ENCODE measurements at places on chromosomes 4 and X. TPM values are rescaled to one million over a fixed set of nuclear protein-coding genes. Genes with fewer than 3 reads are reported as not detected.

DNA sequence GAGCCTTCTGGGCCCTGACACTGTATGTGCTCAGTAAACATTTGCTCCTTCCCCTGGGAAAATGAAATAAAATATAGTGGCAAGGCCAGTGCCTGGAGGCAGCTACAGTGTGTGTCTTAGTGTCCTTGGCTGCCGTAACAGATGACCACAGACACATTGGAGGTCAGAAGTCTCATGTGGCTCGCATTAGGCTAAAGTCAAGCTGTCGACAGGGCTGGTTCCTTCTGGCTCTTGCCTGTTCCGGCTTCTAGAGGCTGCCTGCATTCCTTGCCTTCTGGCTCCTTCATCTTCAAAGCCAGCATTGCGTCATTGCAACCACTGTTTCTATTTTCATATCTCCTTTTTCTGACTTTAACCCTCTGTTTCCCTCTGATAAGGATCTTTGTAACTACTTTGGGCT is 83.6 kb upstream of the STX18 start:
- no peak for DNase-seq

DTHD1 gene
- 0.10 TPM for total RNA-seq

DNA sequence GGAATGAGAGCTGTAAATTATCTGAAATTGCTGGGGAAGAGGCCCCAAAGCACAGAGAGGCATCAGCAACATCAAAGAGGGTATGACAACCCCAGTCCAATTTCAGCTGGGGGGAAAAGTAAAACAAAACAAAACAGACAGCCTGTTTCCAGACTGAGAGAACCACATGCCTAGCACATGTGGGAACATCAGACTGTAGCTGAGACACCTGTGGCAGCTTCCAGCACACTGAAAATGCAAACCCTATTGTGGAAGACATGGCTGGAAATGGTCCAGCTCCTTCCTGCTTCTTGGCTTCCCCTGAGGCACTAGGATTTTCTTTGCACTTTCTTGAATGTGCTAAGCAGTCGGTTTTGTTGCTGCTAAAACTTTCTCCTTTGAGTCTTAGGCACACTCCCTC is 240.9 kb upstream of the STS start:
- DNase-seq, result no peak

DNA sequence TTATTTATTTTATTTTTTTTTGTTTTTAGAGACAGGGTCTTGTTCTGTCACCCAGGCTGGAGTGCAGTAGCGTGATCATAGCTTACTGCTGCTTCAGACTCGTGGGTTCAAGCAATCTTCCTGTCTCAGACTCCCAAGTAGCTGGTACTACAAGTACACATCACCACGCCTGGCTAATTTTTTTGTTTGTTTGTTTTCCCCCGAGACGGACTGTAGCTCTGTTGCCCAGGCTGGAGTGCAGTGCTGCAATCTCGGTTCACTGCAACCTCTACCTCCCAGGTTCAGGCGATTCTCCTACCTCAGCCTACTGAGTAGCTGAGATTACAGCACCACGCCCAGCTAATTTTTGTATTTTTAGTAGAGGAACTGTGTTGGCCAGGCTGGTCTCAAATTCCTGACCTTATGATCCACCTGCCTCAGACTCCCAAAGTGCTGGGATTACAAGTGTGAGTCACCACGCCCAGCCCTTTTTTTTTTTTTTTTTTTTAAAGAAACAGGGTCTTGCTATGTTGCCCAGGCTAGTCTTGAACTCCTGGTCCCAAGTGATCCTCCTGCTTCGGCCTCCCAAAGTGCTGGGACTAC is 32.2 kb downstream of the COPS4 start:
- no peak for DNase-seq

DNA sequence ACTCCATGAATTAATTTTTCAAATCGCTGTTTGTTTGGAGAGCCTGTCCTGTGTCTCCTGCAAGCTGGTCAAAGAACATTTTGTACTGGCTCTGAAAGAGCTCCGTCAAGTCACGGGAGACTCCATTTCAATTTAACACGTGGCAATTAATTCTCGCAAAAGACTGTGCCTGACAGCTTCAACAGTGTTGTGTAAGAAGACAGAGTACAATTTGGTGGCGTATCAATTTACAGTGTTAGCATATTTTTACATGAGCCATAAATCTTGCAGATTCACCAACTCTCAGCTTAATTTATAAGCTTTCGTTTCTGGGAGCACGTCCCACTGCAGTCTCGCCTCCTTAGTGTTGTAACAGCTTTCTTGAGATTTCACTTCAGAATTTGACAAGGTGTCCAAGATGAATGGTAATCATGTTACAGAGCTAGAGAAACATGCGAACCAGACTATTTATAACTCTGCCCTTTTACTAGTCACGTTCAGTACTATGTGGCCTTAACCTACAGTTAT is 70.8 kb downstream of the RWDD4 start:
- DNase-seq, result no peak

DNA sequence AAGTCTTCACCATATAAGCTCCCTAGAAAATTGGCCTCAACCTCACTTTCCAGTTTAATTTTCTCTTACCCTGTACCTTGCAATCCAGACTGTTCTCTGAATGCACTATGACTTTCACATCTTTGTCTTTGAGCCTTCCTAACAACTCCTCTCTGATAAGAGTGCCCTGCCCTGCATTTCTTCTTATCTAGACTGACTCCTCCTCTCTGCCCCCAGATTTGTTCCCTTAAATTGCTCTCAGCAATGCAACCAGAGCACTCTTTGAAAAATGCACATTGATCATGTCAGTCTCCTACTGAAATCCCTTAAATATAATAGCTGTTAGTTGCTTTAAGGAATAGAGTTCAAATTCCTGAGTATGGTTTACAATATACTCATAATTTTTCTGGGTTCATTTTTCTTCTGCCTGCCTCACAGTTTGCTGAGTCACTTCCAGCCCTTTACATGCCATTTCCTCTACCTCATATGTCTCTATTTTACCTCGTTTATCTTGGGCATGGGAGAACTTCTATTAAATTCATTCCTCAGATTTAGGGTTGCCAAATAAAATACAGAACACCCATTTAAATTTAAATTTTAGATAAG is 582.7 kb upstream of the AADAT start:
- DNase-seq, result no peak

- DNase-seq, result no peak
Measured at GRCh38 chrX:17654116-17654515, 83.2 kb upstream of the SCML1 start.

PPP4R3C gene
- not detected for total RNA-seq

DNA sequence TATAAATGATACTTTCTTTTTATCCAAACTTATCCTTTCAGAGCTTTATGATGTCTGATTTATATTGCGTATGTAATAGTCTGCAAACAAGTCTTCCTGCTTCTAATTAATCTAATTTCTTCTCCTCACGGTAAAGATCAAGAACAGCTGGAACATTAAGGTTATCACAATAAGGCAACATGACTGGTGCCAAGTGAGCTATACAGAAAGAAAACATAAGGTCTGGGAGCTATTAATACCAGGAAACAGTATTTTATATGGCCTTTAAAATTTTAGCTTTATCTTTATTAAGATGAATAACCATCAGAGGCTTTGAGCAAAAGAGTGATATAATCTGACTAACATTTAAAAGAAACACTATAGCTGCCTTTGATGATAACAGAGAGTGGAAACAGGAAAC is 28.7 kb upstream of the CABS1 start:
- DNase-seq, result no peak

CCDC149 gene
- 13.2 TPM for total RNA-seq

GRCh38 chr4:185464183-185464582 is 7.3 kb downstream of the CCDC110 start:
- DNase-seq, result no peak

DNA sequence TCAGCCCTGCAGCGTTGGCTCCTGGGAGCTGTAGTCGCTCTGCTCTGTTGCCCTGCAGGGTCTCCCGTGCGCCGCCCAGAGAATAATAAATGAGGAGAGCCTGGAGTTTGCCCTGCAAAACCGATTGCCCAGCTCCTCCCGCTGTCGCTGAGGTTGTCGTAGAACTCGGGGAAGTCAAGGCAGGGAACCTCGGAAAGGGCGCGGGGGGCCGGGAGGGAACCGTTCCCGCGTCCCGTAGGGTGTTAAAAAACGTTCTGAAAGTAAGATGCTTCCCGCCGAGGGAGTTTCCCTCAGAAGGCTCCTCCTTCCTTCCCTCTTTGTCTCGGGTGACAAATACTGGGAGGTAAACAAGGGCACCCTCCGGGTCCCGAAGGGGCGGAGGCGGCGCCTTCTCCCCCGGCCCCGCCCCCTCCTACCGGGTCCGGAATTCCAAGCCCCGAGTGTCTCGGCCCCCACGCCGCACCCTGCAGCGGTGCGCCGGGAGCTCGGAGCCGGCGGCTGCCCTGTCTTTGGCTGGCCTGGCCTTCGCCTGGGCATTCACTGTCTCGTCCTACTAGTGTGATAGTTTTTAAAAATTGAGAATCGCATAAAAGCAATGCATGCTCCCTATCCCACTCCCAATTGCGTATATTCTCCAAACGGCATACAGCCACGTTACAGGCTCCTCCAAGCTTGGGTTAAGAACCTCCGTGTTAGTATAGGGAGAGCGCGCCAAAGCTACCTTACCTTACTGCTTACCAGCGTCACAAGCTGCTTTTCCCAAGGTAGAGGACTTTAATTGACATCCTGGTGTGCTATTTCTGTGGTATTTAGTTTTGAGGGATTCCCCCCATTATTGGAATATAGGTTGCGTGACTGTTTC is 964 bp upstream of the HMGB2 start:
- DNase-seq, result peak; percentile 80

RIBC1 gene
- total RNA-seq, result 0.52 TPM

DNA sequence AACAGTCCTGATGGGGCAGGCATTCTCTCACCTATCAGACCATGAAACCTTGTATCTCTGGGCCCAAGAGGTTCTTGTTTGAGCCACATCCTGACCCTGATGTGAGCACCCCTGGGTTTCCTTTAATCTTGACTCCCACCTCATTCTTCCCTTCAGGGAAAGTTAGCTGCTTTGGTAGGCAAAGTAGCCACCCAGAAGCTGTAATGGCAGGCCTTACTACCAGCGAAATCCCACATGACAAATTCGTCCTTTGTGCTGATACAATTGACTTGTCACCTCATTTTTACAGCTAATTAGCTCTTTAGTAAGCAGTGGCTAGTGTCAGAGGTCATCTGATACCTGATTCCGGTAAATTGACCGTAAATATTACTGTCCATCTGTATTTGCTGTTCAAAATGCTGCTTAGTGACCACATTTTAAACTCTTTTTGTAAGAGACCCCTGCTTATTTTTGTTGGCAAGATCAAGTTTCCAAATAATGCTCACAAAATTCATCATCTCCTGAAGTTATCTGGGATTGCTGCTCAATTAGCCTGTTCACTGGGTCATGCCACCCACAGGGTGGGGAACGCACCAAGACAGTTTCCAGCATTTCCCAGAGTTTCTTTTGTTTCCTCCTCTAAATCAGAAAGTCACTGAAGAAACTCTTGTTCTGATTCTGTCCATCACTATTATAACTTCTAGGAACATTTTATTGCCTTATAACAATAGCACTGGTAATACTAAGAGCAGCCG is 329.7 kb downstream of the GPAT3 start:
- DNase-seq, result no peak

ASB12 gene
- 3.0 TPM for total RNA-seq
